ENCODE measurements at places on chromosomes 2 and 18.

- DNase-seq: no peak
These were observed 76.7 kb upstream of the CAVIN2 start for GRCh38 chr2:191923652-191923997.

DNA sequence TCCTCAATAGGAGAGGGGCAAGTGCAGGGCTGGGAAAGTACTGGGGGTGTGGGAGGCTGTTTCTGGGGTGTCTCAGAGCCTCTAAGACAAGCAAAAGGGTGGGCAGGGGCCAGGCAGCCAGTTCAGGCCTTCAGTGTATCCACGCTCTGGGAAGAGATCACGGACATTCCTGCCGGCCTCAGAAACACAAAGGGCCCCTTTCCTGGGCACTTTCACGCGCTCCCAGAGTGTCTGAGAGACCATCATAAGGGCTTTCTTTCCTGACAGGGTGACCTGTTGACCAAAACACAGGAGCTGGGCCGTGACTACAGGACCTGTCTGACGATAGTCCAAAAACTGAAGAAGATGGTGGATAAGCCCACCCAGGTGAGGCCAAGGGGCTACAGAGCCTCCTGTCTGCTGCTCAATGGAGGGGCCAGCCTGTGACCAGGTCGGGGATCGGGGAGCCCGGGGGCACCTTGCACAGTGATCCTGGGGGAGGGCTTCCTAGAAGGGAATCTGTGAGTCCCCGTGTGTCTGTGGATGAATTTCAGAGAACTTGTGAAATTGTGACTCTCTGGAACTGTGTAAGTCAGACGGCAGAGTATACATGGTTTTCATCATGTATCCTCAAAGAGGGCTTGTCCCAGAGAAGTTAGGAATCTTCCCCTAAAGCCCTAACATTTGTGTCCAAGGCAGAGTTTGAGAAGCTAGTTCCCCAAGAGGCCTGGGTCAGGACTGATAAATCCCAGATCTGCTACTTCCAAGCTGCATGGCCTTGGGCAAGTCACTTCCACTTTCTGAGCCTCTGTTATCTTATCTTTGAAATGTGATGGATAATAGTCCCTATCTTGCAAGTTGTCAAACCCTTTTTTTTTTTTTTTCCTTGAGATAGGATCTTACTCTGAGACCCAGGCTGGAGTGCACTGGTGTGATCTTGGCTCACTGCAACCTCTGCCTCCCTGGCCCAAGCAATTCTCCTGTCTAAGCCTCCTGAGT, 1.8 kb downstream of the GNLY start:
- DNase-seq: no peak

GRCh38 chr2:99880148-99880963, 262.0 kb downstream of the AFF3 start:
- no peak for DNase-seq

GRCh38 chr2:42960842-42961180, 168.4 kb upstream of the HAAO start:
- no peak for DNase-seq

- DNase-seq: no peak
These were observed 143.1 kb upstream of the ZNF236 start for GRCh38 chr18:76679259-76679658.

- no peak for DNase-seq
These were observed 211.6 kb downstream of the BCL2 start for GRCh38 chr18:63107931-63108330.
